ENCODE measurements at places on chromosomes 12 and 14. TPM values are rescaled to one million over a fixed set of nuclear protein-coding genes. Genes with fewer than 3 reads are reported as not detected.

TESPA1 gene
- polyA plus RNA-seq, result 0.37 TPM

ZNF10 gene
- 3.8 TPM for polyA plus RNA-seq

BBOF1 gene
- 1.6 TPM for polyA plus RNA-seq

GRIN2B gene
- 0.01 TPM for polyA plus RNA-seq

SMCO3 gene
- polyA plus RNA-seq, result not detected

ACOT6 gene
- polyA plus RNA-seq, result 0.19 TPM

ALDH2 gene
- polyA plus RNA-seq, result 69.4 TPM

ZC2HC1C gene
- polyA plus RNA-seq, result 3.6 TPM

TAS2R9 gene
- polyA plus RNA-seq, result not detected

TSPAN19 gene
- not detected for polyA plus RNA-seq

SOX5 gene
- 6.6 TPM for polyA plus RNA-seq

TAS2R43 gene
- not detected for polyA plus RNA-seq

DBX2 gene
- polyA plus RNA-seq, result 0.30 TPM

USP44 gene
- 0.95 TPM for polyA plus RNA-seq

RPAP3 gene
- polyA plus RNA-seq, result 7.5 TPM

LTB4R2 gene
- polyA plus RNA-seq, result 2.6 TPM

SERPINA5 gene
- polyA plus RNA-seq, result 1.1 TPM

B4GALNT1 gene
- 0.35 TPM for polyA plus RNA-seq

OAS1 gene
- 6.6 TPM for polyA plus RNA-seq

KRT80 gene
- polyA plus RNA-seq, result 5.4 TPM

HOXC10 gene
- not detected for polyA plus RNA-seq

CLEC9A gene
- not detected for polyA plus RNA-seq

SERPINA9 gene
- polyA plus RNA-seq, result not detected

GDF3 gene
- polyA plus RNA-seq, result not detected

KRT1 gene
- polyA plus RNA-seq, result not detected

RNASE3 gene
- polyA plus RNA-seq, result not detected

KRT78 gene
- 0.12 TPM for polyA plus RNA-seq

LEMD3 gene
- 6.0 TPM for polyA plus RNA-seq

OSGEP gene
- 26.7 TPM for polyA plus RNA-seq

VRTN gene
- polyA plus RNA-seq, result not detected

LGR5 gene
- 0.03 TPM for polyA plus RNA-seq

SLC8B1 gene
- polyA plus RNA-seq, result 20.2 TPM

INF2 gene
- 105 TPM for polyA plus RNA-seq

ASIC1 gene
- polyA plus RNA-seq, result 5.4 TPM

TSPAN8 gene
- 22.3 TPM for polyA plus RNA-seq

TMEM132C gene
- 3.1 TPM for polyA plus RNA-seq

CLEC6A gene
- polyA plus RNA-seq, result 0.09 TPM

AICDA gene
- not detected for polyA plus RNA-seq

ENDOU gene
- 0.14 TPM for polyA plus RNA-seq

IRAK3 gene
- 14.5 TPM for polyA plus RNA-seq

KCNA1 gene
- polyA plus RNA-seq, result 0.09 TPM

DNAAF2 gene
- polyA plus RNA-seq, result 4.3 TPM

SERPINA12 gene
- polyA plus RNA-seq, result not detected

LBHD2 gene
- 0.09 TPM for polyA plus RNA-seq

RNASE9 gene
- not detected for polyA plus RNA-seq

PAX9 gene
- 0.06 TPM for polyA plus RNA-seq

BEGAIN gene
- polyA plus RNA-seq, result 11.7 TPM

SOAT2 gene
- 0.08 TPM for polyA plus RNA-seq

SYT1 gene
- polyA plus RNA-seq, result 0.59 TPM

TMCC3 gene
- 1.9 TPM for polyA plus RNA-seq

MAX gene
- polyA plus RNA-seq, result 15.1 TPM

KCNK10 gene
- 0.48 TPM for polyA plus RNA-seq

PRKAB1 gene
- 20.6 TPM for polyA plus RNA-seq
